Suprapubic skin (tissue), 4 donors: ENCODE measurements at places on chromosomes 11 and 22.

GRCh38 chr11:122749005-122749687 is 89.2 kb upstream of the CRTAM start:
- no peaks in the 10 kb centered on the region for H3K36me3 ChIP-seq
- no peak overlapping the region for H3K27ac ChIP-seq
- H3K4me1 ChIP-seq = peaks cover 9% of the 10 kb centered on the region
- DNase-seq = no peak
- no peaks in the 10 kb centered on the region for H3K27me3 ChIP-seq

DNA sequence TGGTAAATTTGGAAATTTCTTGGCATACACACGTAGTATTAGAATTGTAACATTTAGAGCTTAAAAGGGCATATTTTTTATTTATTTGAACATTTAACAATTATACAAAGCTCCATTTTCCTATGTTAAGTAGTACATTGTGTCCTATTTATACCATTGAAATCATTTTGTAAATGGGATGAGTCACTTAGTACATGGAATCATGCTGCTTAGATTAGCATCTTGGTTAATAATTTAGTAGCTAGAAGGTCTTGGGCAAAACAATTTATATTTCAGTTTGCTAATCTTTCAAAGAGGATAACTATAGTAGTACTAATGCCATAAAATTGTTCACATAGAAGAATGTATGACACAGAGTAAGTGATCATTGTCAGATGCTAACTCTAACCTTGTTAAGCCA is 450.1 kb upstream of the LUZP2 start:
- DNase-seq = no peak
- H3K27me3 ChIP-seq = no peaks in the 10 kb centered on the region
- no peaks in the 10 kb centered on the region for H3K36me3 ChIP-seq
- no peak overlapping the region for H3K4me3 ChIP-seq
- H3K4me1 ChIP-seq = no peaks in the 10 kb centered on the region

DNA sequence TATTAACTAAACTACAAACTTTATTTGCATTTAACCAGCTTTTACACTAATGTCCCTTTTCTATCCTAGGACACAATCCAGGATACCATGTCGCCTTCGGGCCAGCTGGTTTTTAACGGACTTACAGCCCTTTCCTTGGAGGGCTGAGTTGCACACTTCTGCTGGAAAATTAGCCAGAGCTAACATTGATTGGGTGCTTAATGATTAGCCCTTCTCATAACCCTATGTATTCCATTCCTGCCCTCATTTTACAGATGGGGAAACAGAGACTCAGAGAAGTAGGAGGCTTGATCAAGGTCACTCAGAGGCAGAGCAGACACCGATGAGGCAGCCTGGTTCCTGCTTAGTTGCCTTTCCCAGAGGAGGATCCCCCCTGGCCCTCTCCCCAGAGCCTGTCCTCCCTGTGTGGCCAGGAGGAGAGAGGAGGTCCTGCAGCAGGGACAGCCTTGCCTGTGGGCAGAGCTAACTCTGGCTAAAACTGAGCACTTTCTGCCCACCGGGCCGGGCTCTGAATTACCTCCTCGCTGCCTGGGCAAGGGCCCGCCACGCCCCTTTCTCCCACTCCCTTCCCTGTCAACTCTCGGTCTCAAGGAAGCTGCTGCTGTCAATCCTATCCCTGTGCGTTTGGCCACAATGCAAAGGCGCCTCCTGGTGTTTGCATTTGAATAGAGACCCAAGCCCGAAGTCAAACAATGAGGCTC is 59.6 kb upstream of the PAX6 start:
- peaks cover 25% of the 10 kb centered on the region for H3K27me3 ChIP-seq
- no peaks in the 10 kb centered on the region for H3K36me3 ChIP-seq

- H3K4me1 ChIP-seq = no peaks in the 10 kb centered on the region
- H3K27ac ChIP-seq = no peak overlapping the region
- no peak overlapping the region for H3K4me3 ChIP-seq
- no peaks in the 10 kb centered on the region for H3K27me3 ChIP-seq
Measured at GRCh38 chr11:108713076-108713790, 48.4 kb downstream of the DDX10 start.

DNA sequence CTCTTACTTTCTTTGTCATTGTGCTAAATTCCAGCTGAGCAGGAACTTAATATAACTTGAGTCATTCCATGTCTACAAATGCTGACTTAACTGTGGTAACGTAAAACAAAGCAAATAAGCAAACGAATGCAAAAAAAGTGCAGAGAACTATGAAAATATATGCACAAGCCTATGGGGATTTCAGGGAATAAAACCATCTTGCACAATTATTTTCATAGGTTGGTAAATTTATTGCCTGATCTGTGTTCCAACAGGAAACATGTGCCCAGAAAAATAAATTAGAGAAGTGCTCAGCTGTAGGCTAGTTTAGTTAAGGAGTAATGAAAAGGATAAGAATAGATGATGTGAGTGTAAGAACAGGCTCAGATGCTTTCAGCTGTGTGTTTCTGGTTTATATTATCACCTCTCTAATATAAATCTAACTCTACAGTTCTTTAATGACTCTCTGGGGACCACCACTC is 1169.3 kb downstream of the LRRC4C start:
- H3K4me1 ChIP-seq = peaks cover 8% of the 10 kb centered on the region
- H3K27ac ChIP-seq = no peak overlapping the region
- DNase-seq = no peak
- H3K4me3 ChIP-seq = no peak overlapping the region
- H3K36me3 ChIP-seq = no peaks in the 10 kb centered on the region
- H3K27me3 ChIP-seq = peaks cover 8% of the 10 kb centered on the region
